ENCODE measurements at places on chromosomes 2 and 18.

DNA sequence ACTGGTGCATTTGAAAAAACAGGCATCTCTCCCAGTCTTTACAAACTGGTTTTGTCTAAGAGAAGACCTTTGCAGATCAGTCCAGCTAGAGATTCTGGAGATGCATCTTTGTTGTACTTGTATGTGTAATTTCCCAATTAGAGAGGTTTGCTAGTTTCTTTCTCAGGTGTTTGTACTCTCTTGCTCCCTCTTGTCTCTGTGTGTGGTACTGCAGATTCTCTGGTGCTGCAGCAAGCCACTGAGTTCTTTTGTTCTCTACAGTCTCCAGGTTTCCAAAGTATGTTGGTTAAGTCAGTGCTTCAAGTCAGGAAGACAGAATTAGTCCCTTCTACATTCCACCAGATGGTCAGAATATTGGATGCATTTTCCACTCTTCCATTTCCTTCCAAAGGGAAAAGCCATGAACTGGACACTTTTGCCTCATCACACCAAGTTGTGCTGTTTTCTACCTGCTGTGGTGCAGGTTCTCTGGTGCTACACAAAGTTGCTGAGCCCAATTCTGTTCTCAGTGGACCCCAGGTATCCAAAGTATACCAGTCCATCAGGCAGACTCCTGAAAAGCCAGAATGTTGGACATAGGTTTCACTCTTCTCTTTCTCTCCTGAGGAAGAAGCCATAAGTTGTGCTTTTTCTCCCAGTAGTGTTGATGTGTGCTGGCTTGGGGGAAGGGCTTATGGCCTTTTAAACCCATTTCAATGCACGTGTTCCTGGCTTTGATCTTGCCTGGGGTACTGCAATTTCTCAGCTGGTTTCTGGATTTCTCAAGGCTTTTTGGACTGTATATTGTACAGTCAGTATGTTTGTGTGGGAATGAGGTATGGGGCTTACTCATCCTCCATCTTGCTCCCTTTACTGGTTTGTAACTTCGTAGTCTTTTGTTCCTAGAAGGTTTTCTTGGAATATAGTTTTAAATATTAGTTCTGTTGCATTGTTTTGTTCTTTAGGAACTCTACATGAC, 29.8 kb downstream of the EPC2 start:
- no peak for DNase-seq

DNA sequence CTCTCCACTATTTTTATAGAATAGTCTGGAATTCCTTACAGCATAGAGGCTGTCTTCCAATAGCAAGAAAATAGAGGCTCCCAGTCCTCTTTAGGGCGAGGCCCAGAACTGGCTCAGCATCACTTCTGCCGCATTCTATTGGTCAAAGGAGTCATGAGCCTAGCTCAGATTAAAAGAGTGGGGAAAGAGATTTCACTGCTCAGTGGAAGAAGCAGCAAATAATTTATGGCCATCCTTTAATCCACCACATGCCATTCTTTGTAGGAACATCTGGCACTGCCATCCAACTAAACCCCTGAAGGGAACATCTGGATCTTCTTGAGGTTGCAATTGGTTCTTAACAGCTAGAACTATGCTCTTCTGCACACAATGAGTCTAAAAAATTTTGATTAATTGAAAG, 43.4 kb upstream of the NEUROD1 start:
- no peak for DNase-seq

DNA sequence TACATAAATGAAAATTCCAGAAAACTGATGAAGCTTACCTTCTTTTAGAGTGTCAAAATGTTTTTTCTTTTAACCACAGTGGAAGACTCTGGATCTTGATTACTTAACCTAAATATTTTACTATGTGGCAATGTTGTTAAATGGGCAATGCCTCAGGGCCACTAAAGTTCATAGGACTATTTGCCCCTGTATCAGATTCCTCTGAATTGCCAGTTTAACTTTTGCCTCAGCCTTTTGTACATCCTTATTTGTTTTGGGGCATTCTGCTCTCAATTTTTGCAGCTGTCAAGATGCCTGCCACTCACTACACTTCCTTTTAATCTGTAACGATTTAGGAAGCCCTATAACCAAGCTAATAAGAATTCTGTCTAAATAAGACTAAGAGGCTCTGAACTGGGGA, 31.7 kb upstream of the SERTAD2 start:
- DNase-seq = no peak

- peak; percentile 96 for DNase-seq
Observed at GRCh38 chr2:219521066-219521880, 7.0 kb downstream of the ASIC4 start.

GRCh38 chr2:109393662-109393972, 220.1 kb downstream of the SEPTIN10 start:
- no peak for DNase-seq

GRCh38 chr2:26739514-26739913, 24.6 kb upstream of the SLC35F6 start:
- DNase-seq = no peak

DNA sequence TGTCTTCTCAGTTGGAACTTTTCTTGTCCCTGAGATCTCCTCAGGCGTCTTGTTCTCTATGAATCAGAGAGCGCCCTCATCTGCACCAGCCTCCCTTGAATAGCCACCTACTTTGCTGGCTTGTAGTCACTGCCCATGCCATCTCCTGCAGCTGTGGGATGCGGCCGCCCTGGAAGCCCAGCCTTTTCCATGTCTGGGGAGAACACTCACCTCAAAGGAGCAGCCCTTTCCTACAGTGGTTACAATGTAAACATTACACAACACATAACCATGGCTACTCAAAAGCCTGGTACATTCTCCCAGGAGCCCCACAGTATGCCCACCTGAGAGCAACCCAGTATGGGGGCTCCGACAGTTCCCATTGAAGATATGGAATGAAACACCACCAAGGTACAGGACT, 351.0 kb downstream of the EN1 start:
- no peak for DNase-seq

DNA sequence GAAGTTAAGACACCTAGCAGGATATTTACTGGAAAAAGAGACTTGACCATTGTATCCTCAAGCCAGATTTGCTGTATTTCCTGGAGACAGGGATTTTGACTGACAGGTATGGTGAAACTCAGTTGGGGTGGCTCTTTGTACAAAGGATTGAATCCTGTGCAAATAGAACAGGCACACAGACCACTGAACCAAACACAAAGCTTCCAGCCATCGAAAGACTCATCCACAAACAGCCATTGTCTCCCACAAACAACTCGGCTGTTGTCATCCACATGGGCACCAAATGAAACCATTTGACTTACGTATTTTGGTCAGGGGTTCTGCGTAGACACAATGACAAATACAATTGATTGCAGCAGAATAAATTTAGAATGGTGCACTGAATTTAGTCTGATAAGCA, 15.9 kb downstream of the RNF152 start:
- DNase-seq = no peak
